ENCODE measurements at places on chromosomes 16 and 17.

DNA sequence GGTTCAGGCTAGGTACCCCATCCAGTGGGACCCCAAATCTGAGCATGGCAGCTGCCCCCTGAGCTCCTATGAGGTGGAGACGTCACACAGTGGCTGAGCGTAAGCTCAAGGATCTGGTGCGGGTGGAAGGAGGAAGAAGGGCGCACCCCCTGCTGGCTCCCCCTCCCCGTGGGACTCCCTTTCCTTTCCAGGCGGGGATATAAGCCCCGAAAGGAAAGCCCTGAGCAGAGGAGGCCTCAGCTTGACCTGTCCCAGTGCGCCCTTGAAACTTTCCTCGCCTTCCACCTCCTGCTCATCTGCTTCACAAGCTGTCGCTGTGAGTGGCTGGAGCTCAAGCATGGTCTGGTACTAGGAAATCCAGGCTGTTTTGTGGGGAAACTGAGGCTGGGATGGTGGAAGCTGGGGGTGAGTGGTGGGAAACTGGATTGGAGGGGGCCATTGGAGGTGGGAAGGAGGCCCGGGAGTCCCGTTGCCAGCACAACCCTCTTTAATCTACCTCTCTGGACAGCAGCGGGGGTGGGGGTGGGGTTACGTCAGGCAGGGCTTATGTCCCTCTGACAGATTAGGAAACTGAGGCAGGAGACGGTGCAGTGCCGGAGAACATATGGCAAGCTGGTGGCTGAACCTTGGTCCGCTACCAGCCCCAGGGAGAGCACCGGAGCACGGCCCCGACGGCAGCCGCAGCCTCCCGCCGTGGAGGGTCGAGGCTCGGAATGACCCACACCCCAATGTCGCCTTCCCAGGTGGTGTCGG, 92.3 kb upstream of the TMEM97 start:
- DNase-seq, result no peak

DNA sequence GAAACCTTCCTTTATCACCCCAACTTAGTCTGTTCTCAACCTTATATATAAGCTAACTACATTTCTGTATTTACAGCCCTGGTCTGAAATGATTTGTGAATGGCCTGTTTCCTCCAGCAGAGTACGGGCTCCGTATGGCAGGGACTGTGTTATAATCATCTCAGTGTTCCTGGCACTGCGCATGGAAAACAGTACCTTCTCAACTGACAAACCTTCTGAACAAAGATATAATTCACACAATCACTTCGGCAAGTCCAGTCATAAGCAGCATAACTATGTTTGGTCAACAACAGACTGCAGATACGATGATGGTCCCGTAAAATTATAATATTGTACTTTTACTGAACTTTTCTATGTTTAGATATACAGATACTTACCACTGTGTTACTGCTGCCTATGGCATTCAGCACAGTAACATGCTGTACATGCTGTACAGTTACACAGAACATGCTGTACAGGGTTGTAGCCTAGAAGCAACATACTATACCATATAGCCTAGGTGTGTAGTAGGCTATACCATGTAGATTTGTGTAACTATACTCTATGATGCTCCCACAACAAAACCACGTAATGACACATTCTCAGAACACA, 30.0 kb downstream of the ANKFY1 start:
- no peak for DNase-seq

- DNase-seq, result no peak
Observed at GRCh38 chr16:630249-630814, 453 bp upstream of the WFIKKN1 start.

DNA sequence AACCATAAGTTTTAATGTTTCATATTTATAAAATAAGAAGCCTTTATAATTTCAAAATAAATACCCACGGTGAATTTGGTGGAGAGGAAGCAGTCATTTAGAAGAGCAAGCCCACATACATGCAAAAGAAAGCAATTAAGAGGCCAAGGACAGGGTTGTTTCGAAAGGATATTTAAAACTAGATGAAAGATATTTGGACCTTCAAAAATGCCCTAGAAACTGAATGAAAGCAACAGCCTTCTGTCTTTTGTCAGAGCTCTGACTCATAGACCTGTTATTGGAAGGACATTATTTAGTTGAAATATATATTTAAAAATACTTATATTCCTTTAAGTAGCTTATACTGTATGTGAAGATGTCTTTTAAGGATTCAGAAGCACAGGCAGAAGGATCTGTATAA, 8.6 kb upstream of the METTL9 start:
- no peak for DNase-seq

DNA sequence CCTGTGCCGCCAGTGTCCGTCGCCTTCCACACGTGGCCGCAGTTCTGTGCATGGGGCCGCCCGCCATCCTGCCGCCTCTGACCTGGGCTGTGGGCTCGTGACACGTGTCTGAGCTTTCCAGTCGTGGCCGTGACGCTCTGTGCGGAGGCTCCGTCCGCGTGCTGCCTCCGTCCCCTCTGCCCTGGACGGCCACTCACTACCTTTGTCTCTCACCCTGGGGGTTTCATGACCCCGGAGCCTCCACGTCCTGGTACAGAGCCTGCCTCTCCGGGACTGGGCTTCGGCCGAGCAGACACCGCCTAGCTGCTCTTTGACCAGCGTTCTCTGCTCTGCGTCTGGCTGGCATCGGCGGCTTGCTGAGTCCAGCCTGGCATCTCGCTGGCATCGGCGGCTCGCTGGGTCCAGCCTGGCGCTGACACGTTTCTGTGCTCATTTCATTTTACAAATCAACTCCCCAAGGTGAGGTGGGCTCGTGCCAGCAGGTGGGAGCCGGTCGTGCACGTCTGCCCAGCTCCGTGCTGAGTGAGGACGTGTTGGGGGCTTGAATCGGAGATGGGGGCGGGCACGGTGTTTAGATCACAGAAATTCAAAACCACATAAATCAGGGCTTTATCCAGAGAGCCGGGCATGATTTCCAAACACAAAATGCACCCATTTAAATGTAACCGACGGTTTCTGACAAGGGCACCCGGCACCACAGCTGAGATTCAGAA, 44.3 kb upstream of the GNG13 start:
- DNase-seq, result no peak

DNA sequence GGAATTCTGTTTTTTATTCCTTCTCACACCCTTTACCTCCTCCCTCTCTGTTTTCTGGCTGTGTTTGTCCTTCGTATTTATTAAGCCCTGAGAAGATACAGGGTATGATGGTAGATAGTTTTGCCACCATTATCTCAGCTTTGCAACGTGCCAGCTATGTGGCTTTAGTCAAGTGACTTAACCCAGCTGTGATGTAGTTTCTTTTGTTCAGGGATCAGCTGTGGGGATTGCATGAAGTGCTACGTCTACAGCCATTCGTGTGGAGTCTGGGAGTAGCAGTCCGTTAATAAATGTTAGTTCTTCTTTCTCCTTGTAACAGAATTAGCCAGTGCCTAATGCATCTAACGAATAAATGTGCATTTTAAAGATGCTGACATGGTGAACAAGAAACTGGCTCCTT, 128.4 kb downstream of the HAPSTR1 start:
- DNase-seq, result no peak
